IMR-90 (cell line): ENCODE measurements at places on chromosomes 2 and 18.

DNA sequence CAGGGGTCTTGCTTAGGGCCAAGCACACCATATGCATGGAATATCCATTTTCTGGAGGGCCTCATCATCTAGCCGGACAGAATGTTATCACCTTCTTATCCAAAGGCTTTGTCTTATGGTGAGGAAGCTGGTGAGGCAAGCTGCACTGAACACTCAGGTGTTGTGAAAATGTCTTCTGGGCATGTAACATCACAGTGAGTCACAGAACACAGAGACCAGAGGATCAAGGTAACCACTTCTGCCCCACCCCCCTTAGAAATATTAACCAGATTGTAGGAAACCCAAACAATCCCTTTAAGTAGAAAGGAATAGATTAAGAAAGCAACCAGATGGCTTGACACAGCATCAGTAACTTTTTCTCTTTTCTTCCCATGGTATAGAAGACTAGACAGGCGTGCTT, 51.1 kb downstream of the MYO5B start:
- no peaks in the 10 kb centered on the region for H3K36me3 ChIP-seq
- no peaks in the 10 kb centered on the region; the same call in 1 of the 2 replicates for H3K27me3 ChIP-seq
- no peak overlapping the region for H3K27ac ChIP-seq
- H3K4me3 ChIP-seq: no peak overlapping the region
- H3K4me1 ChIP-seq: no peaks in the 10 kb centered on the region

GRCh38 chr2:4002841-4003403, 299.5 kb downstream of the DCDC2C start:
- no peaks in the 10 kb centered on the region for H3K36me3 ChIP-seq
- H3K27ac ChIP-seq: no peak overlapping the region
- H3K4me1 ChIP-seq: no peaks in the 10 kb centered on the region
- no peak overlapping the region for H3K4me3 ChIP-seq

DNA sequence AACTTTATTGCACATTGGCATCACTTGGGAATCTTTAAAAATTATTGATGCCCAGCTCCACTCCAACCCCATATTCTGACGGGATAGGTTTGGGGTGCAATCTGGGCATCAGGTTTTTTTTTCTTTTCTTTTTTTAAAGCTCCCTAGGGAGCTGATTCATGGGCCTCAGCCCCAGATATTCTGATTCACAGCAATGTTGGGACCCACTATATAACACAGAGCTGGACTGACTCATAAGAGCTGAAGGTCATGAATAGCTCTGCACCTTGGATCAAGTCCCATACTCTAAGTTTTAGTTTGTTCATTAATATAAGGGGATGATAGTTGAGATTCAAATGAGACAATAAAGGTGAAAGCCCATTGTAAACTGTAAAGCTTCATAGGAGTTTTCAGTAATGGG, 191.1 kb upstream of the REV1 start:
- H3K4me1 ChIP-seq: peaks cover 10% of the 10 kb centered on the region
- H3K27me3 ChIP-seq: no peaks in the 10 kb centered on the region
- H3K27ac ChIP-seq: no peak overlapping the region
- no peak overlapping the region for H3K4me3 ChIP-seq

DNA sequence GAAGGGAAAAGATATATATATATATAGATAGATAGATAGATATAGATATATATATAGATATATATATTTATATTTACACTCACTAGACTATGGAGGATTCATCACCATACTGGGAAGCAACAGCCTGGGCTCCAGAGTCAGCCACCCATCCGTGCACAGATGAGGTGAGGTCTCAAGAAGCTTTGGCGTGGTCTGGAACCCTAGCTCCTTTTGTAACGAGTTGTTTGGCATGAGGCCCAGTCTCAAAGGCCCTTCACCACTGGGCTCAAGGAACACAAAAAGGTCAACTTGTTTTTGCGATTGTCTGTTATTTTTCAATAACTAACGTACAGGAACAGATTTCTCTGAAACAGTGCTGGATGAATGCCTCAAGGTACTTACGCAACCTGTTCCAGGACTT, 448.7 kb downstream of the CMPK2 start:
- H3K4me1 ChIP-seq: peaks cover 1% of the 10 kb centered on the region; the same call in 1 of the 2 replicates
- no peaks in the 10 kb centered on the region for H3K36me3 ChIP-seq
- H3K27ac ChIP-seq: no peak overlapping the region
- no peak for DNase-seq

- no peaks in the 10 kb centered on the region for H3K27me3 ChIP-seq
- H3K27ac ChIP-seq: no peak overlapping the region
- H3K4me3 ChIP-seq: no peak overlapping the region
- H3K36me3 ChIP-seq: no peaks in the 10 kb centered on the region
- H3K4me1 ChIP-seq: no peaks in the 10 kb centered on the region
Observed at GRCh38 chr2:2719015-2719414, 387.9 kb upstream of the MYT1L start.

GRCh38 chr18:69956057-69956456, 8.4 kb upstream of the CD226 start:
- H3K4me3 ChIP-seq: no peak overlapping the region
- no peaks in the 10 kb centered on the region for H3K36me3 ChIP-seq
- DNase-seq: no peak
- peaks cover 3% of the 10 kb centered on the region for H3K4me1 ChIP-seq

DNA sequence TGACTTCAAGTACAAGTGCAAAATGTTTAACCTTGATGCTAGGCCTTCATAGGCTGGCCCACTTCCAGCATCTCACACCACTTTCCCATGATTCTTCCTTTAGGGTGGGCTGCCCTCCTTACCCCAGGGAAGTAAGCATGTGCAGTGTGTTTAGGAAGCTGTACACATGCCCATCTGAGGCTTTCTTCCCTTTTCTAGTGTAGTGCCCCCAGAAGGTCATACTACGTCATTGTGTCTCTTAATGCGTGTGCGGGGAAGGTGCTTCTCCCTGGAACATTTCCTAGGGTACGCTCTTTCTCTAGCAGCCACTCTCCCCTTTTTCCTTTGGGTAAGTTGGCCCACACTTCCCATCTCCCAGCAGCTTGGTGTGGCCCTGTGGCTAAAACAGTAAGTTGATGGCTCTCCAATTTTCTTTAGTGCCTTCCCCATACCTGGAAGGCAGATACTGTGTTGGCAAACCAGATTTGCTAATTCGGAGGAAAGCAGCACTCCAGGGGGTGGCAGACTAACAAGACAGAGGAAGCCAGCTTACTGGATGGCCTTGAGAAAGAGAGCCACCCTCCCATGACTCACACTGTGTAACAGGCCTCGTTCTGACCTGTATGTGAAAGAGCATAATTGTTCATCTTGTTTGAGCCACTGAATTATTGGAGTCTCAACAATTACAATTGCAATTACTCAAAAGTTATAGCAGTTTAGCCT, 1.1 kb upstream of the SULT6B1 start:
- no peaks in the 10 kb centered on the region; the same call in none of the 2 replicates for H3K27me3 ChIP-seq
- no peaks in the 10 kb centered on the region for H3K36me3 ChIP-seq
- H3K4me3 ChIP-seq: no peak overlapping the region
- no peak overlapping the region for H3K27ac ChIP-seq
- peak; percentile 90 for DNase-seq

DNA sequence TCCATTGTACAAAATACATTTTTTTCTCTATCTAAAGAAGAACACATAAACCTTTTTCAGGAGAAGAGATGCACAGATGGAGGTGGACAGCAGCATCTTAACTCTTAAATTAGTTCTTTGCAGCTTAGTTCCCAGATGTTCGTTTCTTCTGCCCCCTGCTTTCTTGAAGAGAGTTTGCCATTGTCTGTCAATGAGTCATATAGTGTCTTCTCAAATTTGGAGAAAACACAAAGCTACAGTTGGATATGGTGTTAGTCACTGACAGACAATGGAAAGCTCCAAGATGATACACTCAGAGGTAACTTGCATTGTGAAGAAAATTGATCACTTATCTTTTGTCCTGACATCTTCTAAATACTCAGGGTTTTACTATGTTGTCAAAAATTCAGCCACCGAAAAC, 48.8 kb upstream of the TMEFF2 start:
- H3K27me3 ChIP-seq: no peaks in the 10 kb centered on the region
- H3K4me1 ChIP-seq: no peaks in the 10 kb centered on the region
- no peak overlapping the region for H3K27ac ChIP-seq
- H3K36me3 ChIP-seq: no peaks in the 10 kb centered on the region
- peak; percentile 63 for DNase-seq

DNA sequence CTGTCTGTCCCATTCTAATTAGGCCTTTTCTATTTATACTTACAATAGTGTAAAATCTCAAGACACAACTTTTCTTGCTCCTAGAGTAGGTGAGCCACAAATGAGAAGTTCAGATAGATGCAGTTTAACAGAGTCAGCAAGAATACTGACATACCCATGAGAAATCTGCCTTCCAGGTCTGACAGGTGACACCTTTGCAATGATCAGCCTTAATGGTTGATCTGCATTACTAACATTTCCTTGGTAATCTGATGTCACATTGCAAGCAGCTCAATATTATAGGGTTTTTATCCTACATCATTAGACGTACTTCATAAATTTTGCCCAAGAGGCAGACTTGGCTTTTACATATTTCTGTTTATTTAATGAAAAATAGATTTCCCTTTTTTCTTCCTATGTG, 359.3 kb upstream of the VWC2L start:
- H3K27me3 ChIP-seq: no peaks in the 10 kb centered on the region
- no peak for DNase-seq
- H3K27ac ChIP-seq: no peak overlapping the region

- no peak for DNase-seq
- H3K36me3 ChIP-seq: no peaks in the 10 kb centered on the region
- no peak overlapping the region for H3K27ac ChIP-seq
Observed at GRCh38 chr2:44918095-44918775, 23.3 kb upstream of the SIX3 start.

- no peaks in the 10 kb centered on the region for H3K36me3 ChIP-seq
- peaks cover 4% of the 10 kb centered on the region; the same call in 1 of the 2 replicates for H3K4me1 ChIP-seq
- peaks cover 5% of the 10 kb centered on the region for H3K27me3 ChIP-seq
Observed at GRCh38 chr2:109689182-109689930, 75.2 kb downstream of the SOWAHC start.

GRCh38 chr2:26657265-26657664, 16.1 kb upstream of the CIB4 start:
- H3K27me3 ChIP-seq: peaks cover 17% of the 10 kb centered on the region
- no peak overlapping the region for H3K4me3 ChIP-seq
- DNase-seq: no peak
- H3K27ac ChIP-seq: no peak overlapping the region
- H3K36me3 ChIP-seq: no peaks in the 10 kb centered on the region

DNA sequence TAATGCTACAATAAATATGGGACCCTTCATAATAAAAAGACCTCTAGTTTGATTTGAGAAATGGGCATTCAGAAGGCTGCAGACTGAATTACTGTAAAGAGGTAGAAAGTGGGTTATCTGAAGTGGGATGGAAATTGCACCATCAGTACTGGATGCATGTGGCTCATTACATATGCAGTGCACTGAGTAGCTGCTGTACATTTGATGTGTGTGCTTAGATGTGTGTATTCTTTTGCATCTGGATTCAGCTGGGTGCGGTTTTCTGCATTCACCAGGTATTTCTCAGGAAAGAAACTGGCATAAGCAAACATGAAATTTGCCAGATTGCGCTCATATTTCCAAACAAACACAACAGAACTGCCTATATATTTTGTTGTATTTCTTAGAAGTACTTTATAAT, 38.2 kb downstream of the NDC80 start:
- no peaks in the 10 kb centered on the region for H3K27me3 ChIP-seq
- H3K4me1 ChIP-seq: 0 out of 2 replicates have a peak, but pooled peaks cover 3% of the 10 kb centered on the region
- no peak overlapping the region for H3K4me3 ChIP-seq
- H3K36me3 ChIP-seq: peaks cover 2% of the 10 kb centered on the region; the same call in 1 of the 2 replicates
- H3K27ac ChIP-seq: no peak overlapping the region
- no peak for DNase-seq

GRCh38 chr2:9984871-9985480, 33.5 kb downstream of the GRHL1 start:
- no peaks in the 10 kb centered on the region for H3K27me3 ChIP-seq
- H3K36me3 ChIP-seq: no peaks in the 10 kb centered on the region
- no peak overlapping the region for H3K27ac ChIP-seq
- DNase-seq: peak; percentile 63
- H3K4me3 ChIP-seq: no peak overlapping the region

DNA sequence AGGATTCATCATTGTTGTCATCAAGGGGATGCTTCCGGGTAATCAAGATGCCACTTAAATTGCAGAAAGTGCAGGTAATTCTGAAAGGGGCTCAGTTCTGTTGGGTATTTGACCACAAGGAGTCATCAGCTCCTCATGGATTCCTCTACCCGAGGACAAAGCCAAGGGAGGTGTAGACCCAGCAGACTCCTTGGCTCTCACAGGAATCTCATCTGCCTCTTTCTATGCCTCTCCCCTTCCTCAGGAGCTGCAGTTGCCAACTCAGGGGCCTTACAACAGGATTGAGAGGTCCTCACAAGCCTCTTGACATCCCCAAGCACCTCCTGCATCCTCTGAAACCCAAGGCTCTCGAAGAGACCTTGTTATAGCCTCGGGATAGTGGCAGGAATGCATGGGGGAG, 44.0 kb downstream of the ITGB6 start:
- H3K27me3 ChIP-seq: no peaks in the 10 kb centered on the region
- no peak overlapping the region for H3K27ac ChIP-seq
- no peaks in the 10 kb centered on the region for H3K36me3 ChIP-seq
- H3K4me3 ChIP-seq: no peak overlapping the region

DNA sequence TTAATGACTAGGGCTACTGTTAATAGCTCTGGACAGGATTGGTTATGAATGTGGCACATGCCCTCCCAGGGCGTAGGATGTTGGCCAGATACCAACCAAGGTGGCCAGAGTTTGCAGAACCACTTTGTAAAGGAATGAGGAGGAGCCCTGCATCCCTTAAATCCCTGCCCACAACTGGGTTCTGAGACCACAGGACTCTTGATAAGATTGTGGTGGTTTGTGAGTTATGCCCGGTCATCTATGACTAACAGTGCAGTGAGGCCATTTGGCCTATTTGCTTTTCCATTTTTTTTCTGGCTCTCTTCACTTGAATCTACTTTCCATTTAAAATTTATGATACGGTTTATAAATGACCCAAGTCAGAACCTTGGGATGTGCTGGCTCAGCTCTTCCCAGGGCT, 294.5 kb downstream of the PRKCE start:
- no peak overlapping the region for H3K4me3 ChIP-seq
- H3K36me3 ChIP-seq: no peaks in the 10 kb centered on the region
- H3K27ac ChIP-seq: no peak overlapping the region

DNA sequence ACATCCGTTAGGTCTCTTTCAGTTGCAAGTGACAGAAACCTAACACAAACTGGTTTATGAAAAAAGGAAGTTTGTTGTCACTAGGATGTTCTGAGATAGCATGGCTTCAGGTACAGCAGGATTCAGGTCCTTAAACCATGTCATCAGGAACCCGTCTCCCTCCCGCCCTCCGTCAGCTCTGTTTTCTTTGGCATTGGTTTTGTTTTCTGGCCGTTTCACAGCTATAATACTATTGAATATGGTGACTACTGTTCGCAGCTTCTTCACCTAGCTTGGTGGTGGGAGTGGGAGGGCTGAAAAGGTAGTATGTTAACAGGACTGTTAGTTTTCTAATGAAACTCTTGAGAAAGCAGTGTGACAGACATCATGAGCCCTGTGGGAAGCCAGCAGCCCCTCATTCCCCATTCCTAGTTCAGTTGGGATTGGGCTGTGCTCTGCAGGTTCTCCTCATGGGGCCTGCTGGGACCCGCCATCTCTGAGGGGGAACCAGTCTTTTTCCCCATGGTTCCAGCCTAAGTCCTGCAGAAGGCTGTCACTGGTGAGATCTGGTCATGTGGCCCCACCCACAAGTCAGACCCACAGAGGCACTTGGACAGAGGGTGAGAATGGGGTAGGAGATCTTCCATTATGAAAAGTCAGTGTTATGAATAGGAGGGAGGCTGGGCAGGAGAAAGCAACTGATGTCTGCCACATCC, 12.1 kb downstream of the PTMA start:
- no peaks in the 10 kb centered on the region for H3K27me3 ChIP-seq
- H3K4me1 ChIP-seq: peaks cover 14% of the 10 kb centered on the region
- no peak overlapping the region for H3K4me3 ChIP-seq
- no peaks in the 10 kb centered on the region for H3K36me3 ChIP-seq

GRCh38 chr2:69645031-69645431, 1.5 kb upstream of the AAK1 start:
- no peak for DNase-seq
- H3K4me3 ChIP-seq: peak overlapping the region; percentile 38
- peaks cover 12% of the 10 kb centered on the region for H3K4me1 ChIP-seq
- H3K36me3 ChIP-seq: no peaks in the 10 kb centered on the region; the same call in 1 of the 2 replicates
